Stimulated activated CD4-positive, alpha-beta T cell treated with anti-CD3 and anti-CD28 coated beads, Interleukin-1b, Interleukin-23, amount 100 ng/mL, for 1 hour (primary cell): ENCODE measurements at places on chromosomes 13 and 19.

DNA sequence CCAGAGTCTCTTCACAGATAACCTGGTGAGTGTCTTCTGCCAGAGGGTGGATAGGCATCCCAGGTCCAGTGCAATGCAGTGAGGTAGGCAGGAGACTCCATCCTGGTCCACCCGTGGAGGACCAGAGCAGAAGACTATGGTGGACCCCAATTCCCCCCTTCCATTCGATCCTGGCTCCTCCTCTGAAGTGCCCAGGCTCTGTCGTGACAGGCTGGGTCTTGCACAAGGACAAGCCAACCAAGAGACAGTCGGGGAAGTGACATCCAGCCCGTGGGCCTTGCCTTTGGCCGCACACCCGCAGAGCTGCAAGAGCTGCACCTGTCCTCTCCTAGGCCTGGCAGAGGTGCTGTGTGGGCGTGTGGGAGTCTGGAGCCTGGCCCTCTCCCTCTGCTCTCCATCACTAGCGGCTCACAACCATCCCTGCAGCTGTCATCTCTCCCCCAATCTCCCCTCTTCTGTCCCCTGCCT, 3.1 kb downstream of the ZNF784 start:
- DNase-seq: no peak

DNA sequence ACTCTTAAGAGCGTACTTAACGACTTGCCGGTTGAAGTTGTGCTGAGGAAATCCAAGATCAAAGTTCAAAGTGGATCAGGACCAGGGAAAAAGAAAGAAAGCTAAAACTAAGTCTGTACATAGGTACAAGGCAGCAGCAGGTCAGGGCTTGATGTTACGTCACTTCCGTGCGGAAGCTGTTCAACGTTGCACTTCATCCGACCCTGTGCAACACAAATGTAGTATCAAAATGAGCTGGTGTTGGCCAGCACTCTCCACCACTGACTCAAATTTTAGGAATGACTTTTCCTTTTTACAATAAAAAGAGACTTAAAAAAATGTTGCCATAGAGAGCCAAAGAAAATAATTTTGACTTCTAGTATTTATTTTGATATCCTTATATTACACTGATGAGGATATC, 1315.4 kb downstream of the EFNB2 start:
- no peak for DNase-seq

DNA sequence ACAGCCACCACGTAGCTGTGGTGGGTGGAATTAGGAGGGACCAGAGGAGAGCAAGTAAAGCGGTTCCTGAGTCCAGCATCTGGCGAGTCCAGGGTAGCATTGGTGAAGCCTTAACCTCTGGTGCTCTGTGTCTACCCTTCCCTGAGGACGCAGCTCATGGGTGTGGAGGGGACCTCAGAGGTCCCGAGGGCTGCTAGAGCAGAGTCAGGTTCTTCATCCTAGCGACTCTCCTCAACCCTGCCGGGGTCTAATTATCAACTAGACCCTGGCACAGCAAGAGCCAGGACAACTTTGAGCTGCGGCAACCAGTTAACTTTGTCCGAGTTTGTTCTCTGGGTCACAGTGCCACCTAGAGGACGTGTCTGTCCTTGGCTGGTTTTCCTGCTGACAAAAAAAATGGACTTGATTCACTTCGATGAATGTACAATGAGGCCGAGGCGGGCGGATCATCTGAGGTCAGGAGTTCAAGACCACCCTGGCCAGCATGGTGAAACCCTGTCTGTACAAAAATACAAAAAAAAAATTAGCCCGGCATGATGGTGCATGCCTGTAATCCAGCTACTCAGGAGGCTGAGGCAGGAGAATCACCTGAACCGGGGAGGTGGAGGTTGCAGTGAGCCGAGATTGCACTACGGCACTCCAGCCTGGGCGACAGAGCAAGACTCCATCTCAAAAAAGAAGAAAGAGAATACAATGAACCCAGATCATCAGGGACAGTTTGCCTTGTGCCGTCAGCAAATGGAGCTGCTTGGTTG, 25.0 kb downstream of the TSSK6 start:
- peak; percentile 69 for DNase-seq

DNA sequence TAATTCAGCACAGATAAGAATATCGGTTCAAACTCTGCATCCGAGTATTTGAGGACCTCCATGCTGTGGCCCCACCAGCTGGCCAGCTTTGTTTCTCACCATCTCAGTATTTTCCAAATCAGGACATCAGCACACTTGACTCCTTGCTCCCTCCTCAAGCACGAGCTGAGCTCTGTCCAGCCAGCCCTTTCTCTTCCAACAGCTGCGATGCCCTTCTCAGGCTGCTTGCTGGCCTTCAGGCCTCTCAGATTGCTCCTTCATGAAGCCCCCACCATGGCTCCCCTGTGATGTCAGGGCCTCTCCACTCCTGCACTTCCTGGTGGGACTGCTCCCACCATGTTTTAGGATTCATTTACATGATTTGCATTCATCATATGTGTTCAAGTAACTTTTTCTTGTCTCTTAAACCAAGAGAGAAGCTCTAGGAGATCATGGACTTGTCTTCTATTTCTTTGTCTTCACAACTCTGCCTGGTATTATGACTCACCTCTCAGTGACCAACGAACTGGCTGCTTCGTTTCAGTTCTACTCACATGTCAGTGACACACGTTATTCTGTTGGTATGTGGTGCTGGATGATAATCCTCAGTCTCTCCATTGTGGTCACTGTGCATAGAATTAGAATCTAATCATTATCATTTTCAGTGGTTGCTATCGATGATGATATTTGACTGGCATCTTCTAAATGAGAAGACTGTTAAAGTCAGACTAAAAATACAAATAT, 471.7 kb downstream of the EFNB2 start:
- no peak for DNase-seq

DNA sequence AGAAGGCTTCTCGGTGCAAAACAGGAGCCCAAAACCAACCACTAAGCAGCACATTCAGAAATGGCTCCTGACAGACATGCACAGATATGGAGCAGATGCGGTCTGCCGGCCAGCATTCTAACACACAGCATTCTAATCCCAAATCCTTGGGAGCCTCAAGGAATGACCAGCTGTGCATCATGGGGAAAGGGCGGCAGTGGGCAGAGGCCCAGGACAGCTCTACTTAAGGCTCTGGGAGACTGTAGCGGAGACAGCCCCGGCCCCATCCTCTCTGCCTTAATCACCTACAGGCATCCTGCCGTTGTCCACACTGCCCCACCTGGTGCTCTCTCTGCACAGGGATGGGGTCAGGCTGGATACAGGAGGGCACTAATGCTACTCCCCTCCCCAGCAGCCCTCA, 1016.0 kb downstream of the UQCRFS1 start:
- no peak for DNase-seq

DNA sequence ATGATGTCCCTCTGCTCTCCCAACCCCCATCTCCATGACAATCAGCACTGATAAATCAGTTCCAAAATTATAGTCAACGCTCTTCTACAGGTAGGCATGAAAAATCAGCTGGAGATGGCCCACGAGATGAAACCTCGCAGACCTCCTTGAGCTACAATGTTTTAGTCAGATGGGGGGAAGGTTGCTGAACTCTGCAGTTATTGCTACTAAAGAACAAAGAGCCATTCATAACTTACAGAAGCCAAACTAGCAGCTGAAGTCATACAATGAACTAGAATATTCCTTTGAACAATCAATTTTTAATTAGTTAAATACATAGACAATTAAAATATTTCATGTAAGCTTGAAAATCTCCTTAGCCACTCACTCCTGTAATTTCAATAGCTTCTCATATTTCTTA, 179.2 kb downstream of the NHLRC3 start:
- no peak for DNase-seq

- no peak for DNase-seq
These were observed 26.2 kb downstream of the RAP2A start for GRCh38 chr13:97460004-97460775.

GRCh38 chr19:19656451-19657396, 6.8 kb downstream of the ATP13A1 start:
- no peak for DNase-seq
